Mesothelial cell of epicardium (in vitro differentiated cells): ENCODE measurements at places on chromosomes 1 and 21. TPM values are rescaled to one million over a fixed set of nuclear protein-coding genes. Genes with fewer than 3 reads are reported as not detected.

The KDM5B gene
- total RNA-seq, result 230 to 265 TPM (median 260 TPM) in 3 replicates

The RIPPLY3 gene
- total RNA-seq, result 0.22 to 0.54 TPM (median 0.38 TPM) in 3 replicates

DNA sequence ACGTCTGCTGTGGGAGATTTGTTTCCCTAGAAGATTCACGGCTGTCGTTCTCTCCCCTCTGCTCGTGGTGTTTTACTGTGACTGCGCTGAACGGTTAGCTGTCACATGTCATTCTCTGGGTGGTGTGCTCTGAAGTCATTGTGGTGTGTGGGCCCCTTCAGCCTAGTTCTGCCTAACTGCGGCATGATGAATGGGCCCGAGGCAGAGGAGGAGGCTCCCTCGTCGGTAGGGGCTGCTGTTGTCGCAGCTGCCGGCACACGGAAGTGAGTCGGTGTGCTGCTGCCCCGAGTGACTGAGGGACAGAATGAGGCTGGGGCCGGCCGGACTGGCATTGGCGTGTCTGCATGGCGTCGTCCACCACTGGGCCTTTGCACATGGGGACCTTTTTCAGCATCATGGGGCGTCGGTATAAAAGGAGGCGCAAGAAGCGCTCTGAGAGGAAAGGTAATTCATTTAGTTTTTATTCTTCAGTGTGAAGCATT lies 77.9 kb downstream of the ADARB1 start:
- H3K27me3 ChIP-seq, result no peaks in the 10 kb centered on the region
- peak overlapping the region; percentile 47 for H3K4me3 ChIP-seq
- no peaks in the 10 kb centered on the region for H3K36me3 ChIP-seq
- peaks cover 26% of the 10 kb centered on the region for H3K4me1 ChIP-seq

DNA sequence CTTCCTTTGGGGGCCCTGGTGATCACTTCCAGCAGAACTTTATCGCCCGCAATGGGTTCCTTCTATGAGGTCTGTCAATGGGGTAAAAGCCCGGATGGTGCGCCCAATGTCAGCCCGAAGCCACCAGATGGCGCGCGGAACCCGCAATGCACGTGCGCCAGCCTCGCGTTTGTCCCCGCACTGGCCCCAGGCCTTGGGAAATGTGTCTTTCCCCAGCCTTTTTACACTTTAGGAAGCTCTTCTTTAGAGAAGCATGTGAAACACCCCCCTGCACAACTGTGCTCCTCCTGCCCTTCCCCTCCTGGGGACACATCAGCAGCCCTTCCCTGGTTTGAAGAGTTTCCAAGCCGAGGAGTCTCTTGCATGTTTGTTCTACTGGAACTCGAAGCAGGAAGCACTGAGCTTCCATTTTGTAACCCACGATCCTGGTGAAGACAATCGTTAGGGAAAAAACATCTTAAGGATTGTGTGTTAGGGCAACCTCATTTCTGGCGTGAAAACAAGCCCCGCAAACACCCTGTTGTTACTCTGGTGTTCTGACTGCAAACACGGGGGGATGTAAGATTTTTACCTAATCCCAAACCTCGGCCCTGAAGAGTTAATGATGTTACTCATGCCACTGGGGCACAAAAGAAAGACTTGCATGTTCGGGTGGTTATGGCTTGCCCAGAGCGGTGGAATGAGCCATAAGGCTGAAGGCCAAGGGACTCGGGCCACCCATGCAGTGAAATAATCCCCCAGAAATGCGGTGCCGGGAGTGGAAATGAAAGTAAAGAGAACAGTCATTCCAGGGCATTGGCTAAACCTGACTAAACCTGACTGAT lies 20.4 kb upstream of the TARBP1 start:
- H3K4me1 ChIP-seq, result peaks cover 35% of the 10 kb centered on the region
- peak; percentile 78 for DNase-seq
- H3K36me3 ChIP-seq, result no peaks in the 10 kb centered on the region
- H3K27me3 ChIP-seq, result no peaks in the 10 kb centered on the region

- H3K36me3 ChIP-seq, result peaks cover 2% of the 10 kb centered on the region
- H3K4me3 ChIP-seq, result no peak overlapping the region
- H3K27ac ChIP-seq, result no peak overlapping the region
- H3K4me1 ChIP-seq, result peaks cover 33% of the 10 kb centered on the region
- no peak for DNase-seq
Observed at GRCh38 chr1:212037900-212038299, 2.4 kb downstream of the DTL start.
